Activated T-cell treated with anti-CD3 and anti-CD28 coated beads for 24 hours (primary cell): ENCODE measurements at places on chromosomes 2 and 18.

- no peak for DNase-seq
Observed at GRCh38 chr18:24831871-24832665, 371.6 kb downstream of the HRH4 start.

- no peak for DNase-seq
Observed at GRCh38 chr2:237467447-237468179, 19.4 kb upstream of the MLPH start.

- no peak for DNase-seq
Observed at GRCh38 chr18:29164993-29165599, 988.2 kb upstream of the CDH2 start.

DNA sequence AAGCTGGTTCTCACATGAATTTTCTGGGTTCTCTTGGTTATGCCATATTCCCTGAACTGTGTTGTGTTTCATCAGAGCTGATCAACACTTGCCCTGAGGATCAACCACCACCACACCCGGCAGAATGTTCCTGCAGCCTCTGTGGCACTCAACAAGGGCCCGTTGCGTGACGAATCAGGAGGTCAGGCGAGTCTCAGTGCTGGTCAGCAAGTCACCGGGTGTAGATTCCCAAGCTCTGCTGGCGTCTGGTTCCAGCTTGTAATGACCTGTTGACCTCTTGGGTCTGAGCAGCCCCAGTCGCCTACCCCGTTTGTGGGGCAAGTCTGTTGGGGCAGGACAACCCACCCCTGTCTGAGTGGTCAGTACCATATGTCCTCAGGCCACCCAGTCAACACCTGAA lies 46.0 kb downstream of the ADCY3 start:
- DNase-seq, result no peak

- DNase-seq, result no peak
Observed at GRCh38 chr2:59986511-59986910, 566.9 kb downstream of the BCL11A start.

DNA sequence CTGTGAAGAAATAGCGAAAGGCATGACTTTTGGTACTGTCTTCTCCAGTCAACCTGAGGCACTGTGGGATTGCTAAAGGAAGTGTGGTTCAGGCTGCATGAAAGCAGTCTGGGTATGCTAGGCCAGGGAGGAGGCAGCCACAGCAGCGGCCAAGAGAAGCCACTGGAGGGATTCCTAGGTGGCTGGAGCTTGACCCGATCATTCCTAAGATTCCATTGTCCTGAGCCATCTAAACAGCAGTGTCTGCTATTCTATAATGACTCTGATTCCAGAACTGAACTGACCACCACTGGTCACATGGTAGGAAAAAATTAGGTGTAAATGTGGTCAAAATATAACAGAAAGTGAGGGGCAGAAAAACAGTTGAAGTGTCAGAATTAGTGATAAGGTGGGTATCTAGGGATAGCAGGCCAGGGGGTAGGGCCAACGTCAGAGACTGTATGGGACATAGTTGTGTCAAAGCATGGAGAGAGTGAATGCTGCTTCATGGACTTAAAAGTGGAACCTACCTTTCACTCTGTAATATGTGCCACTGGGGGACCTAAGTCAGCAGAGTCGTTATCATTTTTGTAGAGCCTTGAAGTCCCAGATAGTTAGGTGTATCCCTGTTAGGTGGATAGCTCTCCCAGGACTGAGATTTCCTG lies 204.6 kb downstream of the CTNNA2 start:
- DNase-seq, result no peak

GRCh38 chr2:197191940-197192322 lies 118.6 kb downstream of the ANKRD44 start:
- DNase-seq, result no peak

- DNase-seq, result no peak
Observed at GRCh38 chr2:144624451-144624850, 104.5 kb upstream of the ZEB2 start.

GRCh38 chr18:68234131-68234530 lies 480.8 kb downstream of the TMX3 start:
- no peak for DNase-seq

- DNase-seq, result no peak
Observed at GRCh38 chr18:74288041-74288440, 3.7 kb downstream of the CYB5A start.

DNA sequence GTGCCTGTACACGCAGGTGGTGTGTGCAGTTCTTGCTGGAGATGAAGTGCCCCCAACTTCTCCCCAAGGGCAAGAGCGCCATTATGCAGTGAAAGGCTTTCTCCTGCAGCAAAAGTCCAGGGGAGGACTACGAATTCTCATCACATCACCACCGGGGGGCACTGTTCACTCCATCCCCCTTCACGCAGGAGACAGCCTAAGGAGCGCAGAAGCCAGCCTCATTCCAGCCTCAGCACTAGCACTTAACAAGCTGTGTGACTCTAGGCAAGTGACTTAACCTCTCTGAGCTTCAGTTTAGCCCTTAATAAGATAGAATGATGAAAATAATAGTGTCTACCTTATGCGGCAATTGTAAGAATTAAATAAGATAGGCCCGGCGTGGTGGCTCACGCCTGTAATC lies 32.3 kb downstream of the DNMT3A start:
- DNase-seq, result peak; percentile 52

- DNase-seq, result no peak
Observed at GRCh38 chr18:12861637-12862036, 22.4 kb downstream of the PTPN2 start.

DNA sequence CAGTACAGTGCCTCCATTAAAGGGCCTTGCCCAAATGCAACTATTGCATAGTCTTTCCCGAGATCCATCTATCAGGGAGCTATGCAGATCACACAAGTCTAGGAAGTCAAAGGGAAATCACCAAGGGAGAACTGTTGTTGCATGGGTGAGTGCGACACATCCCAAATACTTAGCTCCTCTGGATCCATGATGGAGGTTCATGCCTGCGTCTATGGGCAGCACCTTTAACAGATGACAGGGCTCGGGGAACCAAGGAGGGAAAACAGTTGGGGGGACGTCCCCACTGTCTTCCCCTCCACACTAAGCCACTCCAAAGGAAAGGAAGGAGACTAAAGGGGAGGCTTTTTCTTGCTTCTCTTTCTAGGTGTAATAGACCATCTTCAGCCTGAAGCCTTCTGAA lies 552.8 kb upstream of the PKDCC start:
- DNase-seq, result no peak

- no peak for DNase-seq
Observed at GRCh38 chr18:71625556-71626090, 918.5 kb downstream of the CBLN2 start.

GRCh38 chr2:140882671-140883620 lies 1247.9 kb downstream of the LRP1B start:
- DNase-seq, result no peak

- DNase-seq, result no peak
Observed at GRCh38 chr18:58505181-58505580, 123.7 kb downstream of the ALPK2 start.

DNA sequence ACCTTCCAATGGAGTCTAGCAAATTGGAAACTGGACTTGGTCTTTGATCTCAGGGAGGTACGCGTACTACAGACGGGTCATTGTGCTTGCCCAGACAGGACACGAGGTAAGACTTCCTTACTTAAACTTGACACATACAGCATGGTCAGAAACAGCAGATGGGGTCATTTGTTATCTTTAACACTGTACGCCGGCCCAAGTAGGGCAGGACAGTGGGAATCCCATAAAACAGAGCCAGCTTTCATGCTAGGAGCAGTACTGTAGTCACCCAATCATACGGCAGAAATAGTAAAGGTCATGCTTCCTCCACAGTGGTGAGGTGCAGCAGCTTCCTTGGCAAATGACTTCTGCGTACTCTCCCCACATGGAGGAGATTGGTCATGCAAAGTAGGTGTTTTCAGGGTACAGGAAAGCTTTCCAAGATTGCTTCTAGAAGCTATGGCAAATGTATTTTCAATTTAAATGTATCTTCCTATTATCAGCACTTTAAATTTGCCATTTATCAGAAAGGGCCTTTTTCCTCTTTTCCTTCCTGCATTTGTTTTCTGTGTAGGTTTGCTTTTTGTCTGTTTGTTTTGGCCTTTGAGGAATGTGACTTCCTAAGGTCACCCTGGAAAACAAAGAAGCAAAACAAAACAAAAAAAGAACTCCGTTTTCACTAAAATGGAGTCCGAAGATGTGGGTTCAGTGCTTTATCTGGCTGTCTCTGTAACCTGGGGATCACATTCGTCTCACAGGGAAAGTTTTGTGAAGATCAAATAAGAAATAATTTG lies 74.0 kb upstream of the DSG1 start:
- no peak for DNase-seq

DNA sequence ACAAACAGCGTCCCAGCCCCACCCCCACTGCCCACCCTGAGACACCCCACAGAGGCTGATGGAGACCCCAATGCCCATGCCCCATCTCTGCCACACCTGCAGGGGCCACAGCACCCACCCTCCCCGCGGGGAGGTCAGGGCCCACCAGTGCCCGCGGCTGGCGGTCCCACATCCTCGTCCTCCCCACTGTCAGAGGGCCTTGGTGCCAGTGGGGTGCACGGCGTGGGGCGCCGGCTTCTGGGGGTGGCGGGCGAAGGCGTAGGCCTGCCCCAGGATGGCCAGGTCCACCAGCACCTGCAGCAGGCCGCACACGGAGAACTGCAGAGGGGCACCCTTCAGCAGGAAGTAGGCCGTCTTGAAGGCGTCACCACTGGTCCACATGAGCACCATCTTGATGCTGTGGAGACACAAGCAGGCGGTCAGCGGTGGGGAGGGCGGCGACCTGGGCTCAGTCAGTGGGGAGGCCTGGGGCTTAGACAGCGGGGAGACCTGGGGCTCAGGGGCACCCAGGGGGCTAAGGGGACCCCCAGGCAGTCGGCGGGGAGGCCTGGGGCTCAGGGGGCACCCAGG lies 47.6 kb downstream of the SLC66A2 start:
- DNase-seq, result no peak

DNA sequence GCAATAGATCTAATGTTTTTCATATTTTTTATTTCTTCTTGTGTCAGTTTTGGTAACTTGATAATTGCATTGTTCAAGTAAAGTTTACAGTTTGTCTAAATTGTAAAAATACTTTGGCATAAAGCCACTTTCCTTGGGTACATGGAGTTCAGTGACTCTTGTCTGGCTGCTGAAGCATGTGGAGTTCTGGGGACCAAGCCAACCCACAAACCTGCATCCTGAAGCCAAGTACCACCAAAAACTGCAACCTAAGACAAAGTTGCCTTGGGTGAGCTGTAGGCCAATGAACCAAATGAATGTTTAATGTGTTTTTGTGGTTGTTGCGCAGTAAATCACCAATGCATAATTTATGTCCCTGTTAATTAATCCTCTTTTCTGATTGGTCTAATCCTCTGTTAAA lies 872.6 kb downstream of the BCL11A start:
- DNase-seq, result no peak

DNA sequence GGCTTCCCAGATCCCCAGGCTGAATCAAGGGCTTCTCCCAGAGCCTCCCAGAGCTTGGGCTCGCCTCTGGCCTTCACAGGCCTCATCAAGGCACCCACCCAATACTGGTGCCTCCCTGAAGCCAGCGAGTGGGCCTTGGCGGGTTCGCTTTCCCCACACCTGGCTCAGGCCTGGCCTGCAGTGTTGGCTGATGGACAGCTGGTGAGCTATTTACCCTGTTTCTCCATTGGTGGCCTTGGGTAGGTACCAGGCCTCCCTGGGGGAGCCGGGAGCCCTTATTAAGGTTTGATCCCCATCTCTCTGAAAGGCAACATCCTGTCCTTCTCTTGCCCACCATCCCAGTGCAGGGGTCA lies 18.2 kb upstream of the DUSP2 start:
- no peak for DNase-seq

DNA sequence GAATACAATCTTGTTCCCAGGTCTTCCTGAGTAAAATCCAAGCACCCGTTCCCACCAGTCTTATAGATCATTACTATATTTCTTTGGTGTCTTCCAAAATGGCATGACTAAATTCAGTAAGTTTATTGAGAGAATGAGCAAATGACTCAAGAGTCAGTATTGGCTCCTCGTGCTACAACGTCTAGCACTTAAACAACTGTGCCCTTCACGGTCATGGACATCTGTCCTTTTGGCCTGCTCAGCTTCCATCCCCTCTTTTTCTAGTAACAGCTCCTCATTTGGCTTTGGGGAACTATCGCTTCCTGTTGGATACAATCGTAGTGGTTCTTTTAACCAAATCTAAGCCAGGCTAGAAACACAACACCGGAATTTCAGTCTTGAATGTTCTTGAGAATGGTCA lies 24.1 kb upstream of the FZD7 start:
- no peak for DNase-seq

DNA sequence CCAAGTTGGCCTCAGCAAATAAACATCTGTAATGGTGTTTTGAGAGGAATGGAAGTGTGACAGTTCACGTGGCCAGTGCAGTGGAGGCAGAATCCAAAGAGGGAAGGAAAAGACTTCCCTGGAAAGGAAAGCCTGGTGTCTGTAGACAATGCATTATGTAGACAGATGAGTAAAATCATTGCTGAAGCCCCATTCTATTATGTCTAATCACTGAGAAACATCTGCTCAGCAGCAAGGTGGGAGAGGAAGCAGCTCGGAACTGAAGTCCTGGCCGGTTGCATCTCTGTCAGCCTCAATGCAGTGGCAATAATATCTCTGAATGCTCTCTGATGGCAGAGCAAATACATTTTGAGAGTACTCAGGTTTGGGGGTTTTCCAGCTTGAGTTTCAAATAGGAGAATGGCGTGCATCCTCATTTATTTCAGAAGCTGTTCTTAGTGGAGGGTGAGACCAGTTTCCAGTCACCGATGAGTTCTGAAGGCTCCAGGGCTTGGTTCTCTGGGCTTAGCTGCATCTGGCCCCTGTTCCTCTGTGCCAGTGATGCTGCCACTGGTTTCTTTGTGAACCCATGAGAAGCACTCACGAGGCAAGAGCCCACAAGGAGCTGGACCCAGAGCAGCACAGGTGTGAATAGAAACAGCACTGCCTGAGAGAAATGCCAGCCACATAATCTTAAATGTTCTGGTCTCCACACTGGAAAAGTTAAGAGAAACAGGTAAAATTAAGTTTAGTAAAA lies 63.3 kb downstream of the RPIA start:
- DNase-seq, result no peak

DNA sequence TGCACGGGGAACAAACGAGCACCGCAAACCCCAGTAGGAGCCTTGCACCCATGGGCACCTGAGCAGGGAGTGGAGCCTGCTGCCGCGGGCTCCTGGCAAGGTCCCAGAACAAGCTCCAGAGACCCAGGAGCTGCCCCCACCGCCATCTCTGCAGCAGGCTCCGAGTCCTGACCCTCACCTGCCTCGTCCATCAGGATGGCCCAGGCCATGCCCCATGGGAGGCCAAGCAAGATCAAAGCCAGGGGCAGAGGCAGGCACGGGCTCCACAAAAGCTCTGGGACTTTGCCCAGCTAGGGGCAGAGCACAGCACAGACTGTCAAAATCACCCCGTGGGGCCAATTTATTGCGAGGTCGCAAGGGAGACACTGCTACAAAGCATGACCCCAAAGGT lies 43.6 kb downstream of the GPC1 start:
- DNase-seq, result no peak

- no peak for DNase-seq
Observed at GRCh38 chr2:172726172-172726735, 9.4 kb upstream of the RAPGEF4 start.

GRCh38 chr2:241129086-241129871 lies 20.0 kb downstream of the PASK start:
- no peak for DNase-seq
